Activated CD4-positive, alpha-beta T cell treated with anti-CD3 and anti-CD28 coated beads for 36 hours (primary cell): ENCODE measurements at places on chromosomes 5 and 9. TPM values are rescaled to one million over a fixed set of nuclear protein-coding genes. Genes with fewer than 3 reads are reported as not detected.

The ABLIM3 gene
- not detected for total RNA-seq

The NLN gene
- total RNA-seq, result 33.8 TPM

The NADK2 gene
- total RNA-seq, result 16.1 TPM

The TSSK1B gene
- not detected for total RNA-seq

GRCh38 chr9:92745331-92745730 lies 19.3 kb downstream of the BICD2 start:
- no peak overlapping the region for H3K27ac ChIP-seq
- H3K27me3 ChIP-seq, result no peaks in the 10 kb centered on the region
- no peaks in the 10 kb centered on the region for H3K36me3 ChIP-seq
- DNase-seq, result no peak
- peaks cover 61% of the 10 kb centered on the region for H3K4me1 ChIP-seq
- no peak overlapping the region for H3K4me3 ChIP-seq

GRCh38 chr5:57906671-57907070 lies 424.1 kb upstream of the ACTBL2 start:
- no peak for DNase-seq
- H3K4me3 ChIP-seq, result no peak overlapping the region
- no peaks in the 10 kb centered on the region for H3K36me3 ChIP-seq
- H3K27me3 ChIP-seq, result peaks cover 4% of the 10 kb centered on the region
- no peaks in the 10 kb centered on the region for H3K4me1 ChIP-seq

DNA sequence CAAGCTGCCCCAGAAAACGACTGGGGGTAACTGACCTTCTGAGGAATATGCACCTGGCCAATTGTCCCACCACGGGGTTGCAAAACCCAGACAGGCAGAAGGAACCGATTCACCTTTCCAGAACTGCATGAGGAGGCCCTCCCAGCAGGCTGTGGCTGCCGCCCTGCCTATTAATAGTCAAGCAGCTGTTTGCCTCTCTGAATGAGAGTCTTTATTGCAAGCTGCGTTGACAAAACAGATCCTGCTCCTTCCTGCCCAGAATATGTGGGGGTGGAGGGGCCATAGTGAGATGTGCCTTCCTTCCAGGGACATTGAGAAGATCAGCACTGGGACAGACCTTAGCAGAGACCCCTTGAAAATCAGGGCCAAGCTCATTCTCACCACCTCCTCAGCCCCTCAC lies 18.3 kb upstream of the TCOF1 start:
- DNase-seq, result no peak
- no peaks in the 10 kb centered on the region for H3K27me3 ChIP-seq
- H3K27ac ChIP-seq, result no peak overlapping the region

GRCh38 chr9:35954942-35955546 lies 2.9 kb downstream of the OR2S2 start:
- peaks cover 8% of the 10 kb centered on the region for H3K27me3 ChIP-seq
- peak; percentile 64 for DNase-seq
- H3K36me3 ChIP-seq, result no peaks in the 10 kb centered on the region
- no peak overlapping the region for H3K4me3 ChIP-seq
- no peak overlapping the region for H3K27ac ChIP-seq

GRCh38 chr5:180779985-180780610 lies 22.5 kb downstream of the MGAT1 start:
- peaks cover 3% of the 10 kb centered on the region for H3K27me3 ChIP-seq
- H3K27ac ChIP-seq, result no peak overlapping the region
- H3K36me3 ChIP-seq, result no peaks in the 10 kb centered on the region
- DNase-seq, result no peak
- H3K4me3 ChIP-seq, result no peak overlapping the region

DNA sequence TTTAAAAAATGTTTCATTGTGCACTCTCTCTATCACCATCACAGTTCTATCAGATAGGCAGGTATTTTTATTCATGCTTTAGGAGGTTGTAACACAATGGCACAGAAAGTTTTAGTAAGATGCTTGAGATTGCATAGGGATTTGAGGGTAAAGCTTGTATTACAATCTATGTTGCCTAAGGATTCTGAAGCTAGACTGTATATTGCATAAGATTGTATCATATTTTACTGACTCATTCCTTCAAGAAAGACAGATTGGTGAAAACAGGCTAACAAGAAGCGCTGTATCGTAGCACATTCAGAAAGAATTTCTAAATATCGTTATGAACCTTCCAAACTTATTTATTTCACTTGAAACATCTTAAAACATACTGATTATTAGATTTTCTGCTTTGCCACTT lies 577.7 kb downstream of the EBF1 start:
- H3K36me3 ChIP-seq, result no peaks in the 10 kb centered on the region
- no peak for DNase-seq
- no peaks in the 10 kb centered on the region for H3K27me3 ChIP-seq
- no peak overlapping the region for H3K4me3 ChIP-seq

- H3K4me1 ChIP-seq, result peaks cover 44% of the 10 kb centered on the region
- no peak overlapping the region for H3K4me3 ChIP-seq
- no peak for DNase-seq
- H3K27ac ChIP-seq, result no peak overlapping the region
- peaks cover 31% of the 10 kb centered on the region for H3K27me3 ChIP-seq
Observed at GRCh38 chr9:69171049-69171448, 3.0 kb upstream of the TJP2 start.

GRCh38 chr9:19496321-19497050 lies 87.7 kb downstream of the ACER2 start:
- peaks cover 6% of the 10 kb centered on the region for H3K27me3 ChIP-seq
- H3K4me3 ChIP-seq, result no peak overlapping the region
- DNase-seq, result no peak
- peaks cover 15% of the 10 kb centered on the region for H3K4me1 ChIP-seq

DNA sequence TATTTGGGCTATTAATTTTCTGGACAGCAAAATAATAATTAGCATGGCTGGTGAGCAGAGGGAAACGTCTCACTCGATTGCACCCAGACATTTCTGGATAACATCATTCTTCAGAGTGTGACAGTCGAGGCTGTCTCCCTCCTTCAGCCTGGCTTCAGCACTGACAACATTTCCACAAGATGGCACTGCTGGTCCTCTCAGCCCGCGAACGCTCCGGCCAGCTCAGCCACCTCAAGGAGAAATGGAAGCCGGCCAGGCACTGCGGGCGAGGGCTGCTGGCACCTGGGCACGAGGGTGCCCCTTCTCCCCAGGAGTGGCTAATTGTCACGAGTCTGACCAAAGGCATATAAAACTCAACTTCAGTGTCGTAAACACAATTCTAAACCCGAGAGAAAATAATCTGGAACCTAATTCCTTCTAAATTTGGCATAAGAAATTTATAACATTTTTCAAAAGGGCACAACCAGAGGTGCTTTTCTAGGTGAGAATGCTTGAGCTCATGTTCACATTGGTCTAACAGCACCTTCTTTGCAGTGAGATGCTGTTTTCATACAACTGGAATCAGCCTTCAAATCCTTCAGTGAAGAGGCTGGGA lies 65.9 kb downstream of the DAP start:
- H3K36me3 ChIP-seq, result peaks cover 4% of the 10 kb centered on the region
- peak; percentile 56 for DNase-seq
- H3K27me3 ChIP-seq, result no peaks in the 10 kb centered on the region
- H3K27ac ChIP-seq, result no peak overlapping the region
- peaks cover 27% of the 10 kb centered on the region for H3K4me1 ChIP-seq

GRCh38 chr9:123359546-123359945 lies 3.5 kb downstream of the CRB2 start:
- H3K36me3 ChIP-seq, result no peaks in the 10 kb centered on the region
- no peaks in the 10 kb centered on the region for H3K27me3 ChIP-seq

DNA sequence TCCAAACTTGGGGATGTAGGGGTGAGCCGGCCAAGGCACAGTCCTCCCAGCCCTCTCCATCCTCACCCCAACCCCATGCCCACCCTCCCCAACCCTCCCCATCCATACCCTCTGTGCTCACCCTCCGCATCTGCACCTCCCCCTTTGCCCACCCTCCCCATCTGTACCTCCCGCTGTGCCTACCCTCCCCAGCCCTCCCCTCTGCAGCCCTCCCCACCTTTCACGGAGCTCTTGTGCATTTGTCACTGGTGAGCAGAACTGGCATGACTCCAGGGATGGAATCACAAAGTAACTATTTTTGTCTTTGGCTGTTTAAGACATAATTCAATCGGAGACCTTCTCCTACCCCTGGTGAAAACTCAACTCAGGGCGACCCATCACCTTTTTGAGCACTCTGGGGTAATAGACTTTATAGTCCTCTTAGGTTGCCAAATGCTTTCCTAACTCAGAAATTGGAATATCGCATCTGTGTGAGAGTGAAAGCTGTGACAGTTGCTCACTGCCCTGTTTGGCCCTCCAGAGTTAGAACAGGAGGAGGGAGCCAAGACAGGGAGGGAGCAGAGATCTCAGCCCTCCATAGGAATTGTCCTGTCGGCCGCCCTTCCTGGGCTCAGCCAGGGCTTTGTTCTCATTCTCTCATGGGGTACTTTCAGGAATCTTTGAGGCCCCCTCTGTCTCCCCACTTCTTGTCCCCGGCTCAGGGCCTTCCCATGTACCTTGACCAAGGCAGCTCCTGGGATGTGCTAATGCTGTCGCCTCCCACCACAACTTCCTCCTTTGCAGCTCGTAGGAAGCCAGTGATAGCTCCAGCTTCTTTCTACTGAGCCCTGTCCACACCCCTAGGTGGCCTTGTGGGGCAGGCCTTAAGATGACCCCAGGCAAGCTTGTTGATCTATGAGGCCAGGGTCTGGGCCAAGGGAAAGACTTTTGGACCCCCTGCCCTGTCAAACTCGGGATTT lies 36.2 kb downstream of the OTULIN start:
- H3K27me3 ChIP-seq, result no peaks in the 10 kb centered on the region
- no peak for DNase-seq
- peaks cover 81% of the 10 kb centered on the region for H3K36me3 ChIP-seq

- peaks cover 54% of the 10 kb centered on the region for H3K36me3 ChIP-seq
- H3K4me1 ChIP-seq, result peaks cover 38% of the 10 kb centered on the region
- DNase-seq, result no peak
Observed at GRCh38 chr5:6377582-6377904, 804 bp downstream of the MED10 start.

DNA sequence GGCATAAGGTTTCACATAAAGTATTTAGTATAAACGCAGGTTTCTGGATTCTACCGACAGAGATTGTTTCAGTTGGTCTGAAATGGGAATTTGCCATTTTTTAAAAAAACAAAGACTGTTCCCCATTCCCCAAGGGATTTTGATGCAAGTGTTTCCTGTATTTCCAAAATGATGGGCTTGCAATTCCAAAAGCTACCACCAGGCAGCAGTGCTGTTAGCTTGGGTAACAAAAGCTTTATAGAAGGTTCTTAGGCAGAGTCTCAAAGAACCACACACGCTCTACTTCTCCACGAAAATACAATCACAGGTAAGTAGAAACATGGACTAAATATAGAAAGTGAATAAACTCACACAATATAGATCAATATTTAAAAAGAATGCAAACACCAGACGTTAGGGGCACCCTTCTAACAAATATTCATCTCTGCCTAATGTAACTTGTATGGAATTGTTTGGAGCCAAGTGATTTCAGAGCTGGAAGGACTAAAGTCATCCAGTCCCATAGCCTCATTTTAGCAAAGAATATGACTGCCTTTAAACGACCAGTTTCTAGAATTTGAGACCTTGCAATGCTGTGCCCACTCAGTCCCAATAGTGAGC lies 154.3 kb downstream of the SPOCK1 start:
- H3K4me3 ChIP-seq, result no peak overlapping the region
- no peaks in the 10 kb centered on the region for H3K36me3 ChIP-seq
- H3K4me1 ChIP-seq, result no peaks in the 10 kb centered on the region
- peak; percentile 53 for DNase-seq
- no peak overlapping the region for H3K27ac ChIP-seq

- peaks cover 26% of the 10 kb centered on the region for H3K36me3 ChIP-seq
- peak overlapping the region; percentile 98 for H3K4me3 ChIP-seq
- H3K27ac ChIP-seq, result peak overlapping the region; percentile 96
- DNase-seq, result peak; percentile 42
- no peaks in the 10 kb centered on the region for H3K27me3 ChIP-seq
- peaks cover 33% of the 10 kb centered on the region for H3K4me1 ChIP-seq
Observed at GRCh38 chr5:154444556-154445421, 1.0 kb upstream of the SAP30L start.

- no peak overlapping the region for H3K27ac ChIP-seq
- peak; percentile 33 for DNase-seq
- no peaks in the 10 kb centered on the region for H3K36me3 ChIP-seq
- no peaks in the 10 kb centered on the region for H3K27me3 ChIP-seq
Observed at GRCh38 chr5:160230686-160231527, 1.6 kb downstream of the FABP6 start.

- H3K27me3 ChIP-seq, result peaks cover 32% of the 10 kb centered on the region
- no peak overlapping the region for H3K4me3 ChIP-seq
- no peak for DNase-seq
- no peak overlapping the region for H3K27ac ChIP-seq
- no peaks in the 10 kb centered on the region for H3K4me1 ChIP-seq
Observed at GRCh38 chr9:114115654-114116125, 16.6 kb upstream of the KIF12 start.

- DNase-seq, result no peak
- H3K27ac ChIP-seq, result no peak overlapping the region
- H3K27me3 ChIP-seq, result peaks cover 13% of the 10 kb centered on the region
- no peak overlapping the region for H3K4me3 ChIP-seq
Observed at GRCh38 chr5:110908848-110909247, 162.7 kb upstream of the TSLP start.

GRCh38 chr5:110251366-110251765 lies 475.1 kb downstream of the TMEM232 start:
- no peak for DNase-seq
- no peaks in the 10 kb centered on the region for H3K4me1 ChIP-seq
- H3K4me3 ChIP-seq, result no peak overlapping the region

DNA sequence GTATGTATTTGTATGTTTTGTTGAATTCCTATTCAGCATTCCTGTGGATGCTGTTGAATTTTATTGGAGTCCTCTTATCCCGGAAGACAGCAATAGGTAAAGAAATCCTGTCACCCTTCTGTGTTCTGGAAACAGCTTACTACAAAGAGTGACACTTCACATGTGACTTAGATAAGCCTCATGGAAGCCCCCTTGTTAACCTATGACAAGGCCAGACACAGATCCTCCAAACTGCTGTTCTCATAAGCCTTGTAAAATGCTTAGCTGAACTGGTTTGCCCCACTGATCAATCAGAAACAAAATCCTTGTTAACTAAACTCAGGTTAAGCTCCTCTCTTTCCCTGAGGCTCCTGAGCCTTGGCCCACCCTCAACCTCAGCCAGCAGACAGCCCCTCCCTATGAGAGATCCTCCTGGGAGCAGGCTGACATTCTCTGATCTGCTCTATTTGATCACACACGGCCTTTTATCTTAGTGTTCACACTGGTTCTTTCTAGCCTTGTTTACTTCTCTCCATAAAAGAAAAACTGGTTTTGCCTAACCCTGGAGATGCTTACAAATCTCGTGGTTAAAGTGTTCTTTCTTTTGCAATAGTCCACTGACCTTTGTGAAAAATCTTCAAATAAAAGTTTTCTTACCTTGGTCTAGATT lies 29.4 kb upstream of the ATP6V1G1 start:
- no peak for DNase-seq
- H3K27ac ChIP-seq, result no peak overlapping the region
- no peaks in the 10 kb centered on the region for H3K36me3 ChIP-seq
- H3K4me1 ChIP-seq, result no peaks in the 10 kb centered on the region
- peaks cover 5% of the 10 kb centered on the region for H3K27me3 ChIP-seq

DNA sequence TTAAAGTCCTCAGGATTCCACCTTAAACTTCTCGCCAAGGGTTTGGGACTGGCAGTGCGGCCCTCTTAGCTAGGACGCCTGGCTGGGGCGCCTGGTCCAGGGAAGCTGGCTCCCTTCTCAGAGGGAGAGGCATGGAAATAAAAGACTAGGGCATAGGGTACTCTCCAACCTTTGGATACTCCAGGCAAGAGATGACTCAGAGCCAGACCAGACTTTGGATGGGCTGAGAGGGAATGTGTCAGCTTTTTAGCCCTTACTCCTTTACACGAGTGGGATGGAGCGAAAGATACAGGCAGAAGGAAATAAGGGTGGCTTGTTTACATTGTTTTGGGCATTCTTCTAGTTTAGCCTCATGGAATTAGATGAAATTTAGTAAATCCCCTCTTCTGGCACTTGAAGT lies 48.2 kb downstream of the IL31RA start:
- peaks cover 32% of the 10 kb centered on the region for H3K4me1 ChIP-seq
- H3K27me3 ChIP-seq, result peaks cover 11% of the 10 kb centered on the region
- no peak overlapping the region for H3K27ac ChIP-seq
- no peak for DNase-seq
